Activated naive CD4-positive, alpha-beta T cell treated with Interleukin-2 at 50 U/mL for 16 hours (primary cell): ENCODE measurements at places on chromosomes 7 and 10.

DNA sequence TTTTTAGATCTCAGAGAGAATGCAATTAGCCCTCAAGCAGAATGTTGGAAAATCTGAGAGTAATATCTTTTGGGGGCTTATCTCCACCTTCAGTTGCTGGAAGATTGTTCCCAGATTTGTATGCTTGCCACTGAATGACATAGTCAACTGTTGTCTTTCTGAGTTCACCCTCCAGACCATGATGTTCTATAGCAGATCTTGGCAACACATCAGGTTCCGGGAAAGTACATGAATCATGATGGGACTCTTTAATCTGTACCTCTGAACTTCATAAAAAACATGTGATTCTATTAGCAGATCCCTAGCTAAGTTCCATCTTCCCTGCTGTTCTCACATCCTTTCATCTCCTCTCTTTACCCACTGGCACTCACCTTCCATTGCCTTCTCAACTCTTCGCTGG is 68.9 kb downstream of the PLCE1 start:
- no peak for DNase-seq

DNA sequence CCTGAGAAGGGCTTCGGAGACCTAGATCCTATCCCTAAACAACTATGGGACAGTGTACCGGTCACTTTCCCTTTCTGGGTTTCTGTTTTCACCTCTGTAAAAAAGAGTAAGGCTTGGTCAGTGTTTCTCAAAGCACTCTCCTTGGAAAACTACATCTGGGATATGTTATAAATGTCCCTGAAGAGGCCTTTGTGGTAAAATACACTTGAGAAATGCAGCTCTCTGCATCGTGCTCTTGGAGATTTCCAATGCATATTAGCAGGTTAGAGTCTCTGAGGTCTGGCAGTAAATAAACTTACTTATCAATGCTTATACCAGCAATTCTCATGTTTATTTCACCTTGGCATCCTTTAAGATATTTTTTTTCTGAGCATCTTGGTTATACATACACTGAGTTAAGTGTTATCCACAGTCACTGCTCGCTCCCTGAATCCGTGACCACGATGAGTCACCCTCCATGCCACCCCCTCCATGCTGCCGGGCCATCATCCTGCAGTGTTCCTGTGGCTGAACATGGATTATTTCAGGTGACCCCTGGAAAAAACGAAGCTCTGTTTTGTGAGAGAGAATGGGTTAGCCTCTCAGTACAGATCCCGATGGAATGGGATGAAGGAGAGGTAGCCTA is 3.3 kb upstream of the TBXAS1 start:
- no peak for DNase-seq

- no peak for DNase-seq
Observed at GRCh38 chr7:92460510-92460909, 13.2 kb downstream of the GATAD1 start.

GRCh38 chr7:16615228-16615627 is 30.3 kb downstream of the ANKMY2 start:
- DNase-seq: no peak

DNA sequence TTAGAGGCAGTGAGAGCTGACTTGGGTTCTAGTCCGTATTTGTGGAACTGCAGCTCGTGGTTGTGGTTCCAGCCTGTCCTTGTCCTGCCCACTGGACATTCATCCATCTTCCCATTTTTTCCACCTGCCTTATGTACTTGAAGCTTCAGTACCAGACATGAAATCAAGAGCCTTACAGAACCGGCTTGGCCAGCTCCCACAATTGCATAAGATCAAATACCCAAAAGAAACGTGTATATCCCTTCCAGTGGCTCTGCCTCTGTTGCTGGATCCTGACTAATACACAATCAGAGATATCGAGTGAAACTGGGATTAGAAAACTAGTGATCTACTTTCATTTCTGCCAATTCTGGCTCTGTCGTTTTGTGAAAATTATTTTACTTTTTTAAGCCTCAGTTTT is 23.8 kb upstream of the LIPA start:
- no peak for DNase-seq

DNA sequence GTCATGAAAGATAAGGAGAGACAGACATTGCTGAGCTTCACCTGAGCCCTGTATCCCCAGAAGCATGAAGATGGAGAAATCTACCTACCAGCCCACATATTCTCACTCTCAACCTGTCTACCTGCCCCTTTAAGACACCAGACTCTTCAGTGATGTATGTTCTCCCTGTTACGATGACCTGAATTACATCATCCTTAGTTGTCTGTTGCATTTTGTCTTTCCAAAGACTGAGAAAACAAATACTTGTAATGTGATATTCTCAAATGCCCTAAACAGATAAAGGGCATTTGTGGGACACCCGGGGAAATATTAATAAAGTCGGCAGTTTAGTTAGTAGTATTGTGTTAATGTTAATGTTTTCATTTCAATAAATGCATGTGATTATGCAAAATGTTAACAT is 305.8 kb upstream of the IGFBP3 start:
- no peak for DNase-seq

GRCh38 chr10:44723619-44724325 is 187.4 kb upstream of the TMEM72 start:
- DNase-seq: no peak

DNA sequence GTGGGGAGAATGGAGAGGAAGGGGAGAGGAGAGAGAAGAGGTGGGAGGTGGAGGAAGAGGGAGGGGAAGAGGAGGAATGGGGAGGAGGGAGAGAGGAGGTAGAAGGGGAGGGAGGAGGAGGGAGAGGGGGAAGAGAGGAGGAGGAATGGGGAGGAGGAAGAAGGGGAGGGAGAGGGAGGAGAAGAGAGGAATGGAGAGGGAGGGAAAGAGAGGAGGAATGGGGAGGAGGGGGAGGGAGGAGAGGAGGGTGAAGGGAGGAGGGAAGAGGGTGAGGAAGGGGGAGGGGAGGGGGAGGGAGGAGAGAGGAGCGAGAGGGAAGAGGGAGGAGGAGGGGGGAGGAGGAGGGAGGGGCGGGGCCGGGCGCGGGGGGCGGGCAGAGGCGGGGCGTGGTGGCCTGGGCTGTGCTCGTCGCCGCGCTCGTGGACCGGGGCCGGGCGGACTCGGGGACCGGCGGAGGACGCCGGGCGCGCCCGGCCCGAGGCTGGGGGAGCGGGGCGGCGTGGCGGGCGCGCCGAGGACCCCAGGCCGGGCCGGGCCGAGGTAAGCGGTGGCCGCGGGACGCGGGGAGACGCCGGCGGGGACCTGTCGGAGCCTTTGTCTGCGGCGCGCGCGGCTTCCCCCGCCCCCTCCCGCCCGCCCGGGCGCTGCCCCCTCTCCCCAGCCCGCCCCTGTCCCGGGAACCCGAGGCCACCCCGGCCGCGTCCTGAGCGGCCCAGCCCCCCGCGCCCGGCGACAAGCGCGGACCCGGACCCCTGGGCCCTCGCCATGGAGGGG is at the start of gene SLC29A4:
Gene SLC29A4, plus strand, starts transcription at position 401 of the 774 bp plus-strand sequence. CDS start 4,874 bp downstream, outside the sequence.
- no peak for DNase-seq

GRCh38 chr7:2065528-2065927 is 167.2 kb downstream of the MAD1L1 start:
- no peak for DNase-seq

DNA sequence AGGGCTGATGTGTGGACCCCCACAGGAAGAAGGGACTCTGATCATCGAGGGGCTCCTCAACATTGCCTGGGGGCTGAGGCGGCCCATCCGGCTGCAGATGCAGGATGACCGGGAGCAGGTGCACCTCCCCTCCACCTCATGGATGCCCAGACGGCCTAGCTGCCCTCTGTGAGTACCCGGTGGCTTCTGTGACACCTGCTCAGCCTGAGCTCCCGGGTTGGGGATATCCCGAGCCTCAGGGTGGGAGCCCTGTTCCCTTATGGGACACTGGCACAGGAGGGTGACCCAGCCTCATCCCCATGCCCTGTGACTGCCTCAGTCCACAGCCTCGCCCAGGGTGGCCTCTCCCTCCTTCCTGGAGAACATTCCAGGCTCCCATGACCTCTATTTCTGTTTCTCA is 3.9 kb upstream of the DEPP1 start:
- no peak for DNase-seq

- no peak for DNase-seq
Observed at GRCh38 chr10:121772406-121772805, 155.4 kb downstream of the ATE1 start.

GRCh38 chr7:117212969-117213877 is 109.6 kb downstream of the WNT2 start:
- peak; percentile 47 for DNase-seq

GRCh38 chr10:48844616-48845015 is 95.0 kb downstream of the LRRC18 start:
- DNase-seq: no peak

- no peak for DNase-seq
Observed at GRCh38 chr7:142407939-142408570, 150.2 kb upstream of the PRSS58 start.

- no peak for DNase-seq
Observed at GRCh38 chr10:123746942-123747341, 80.8 kb downstream of the GPR26 start.

GRCh38 chr7:105141068-105141467 is 127.1 kb downstream of the KMT2E start:
- DNase-seq: no peak

DNA sequence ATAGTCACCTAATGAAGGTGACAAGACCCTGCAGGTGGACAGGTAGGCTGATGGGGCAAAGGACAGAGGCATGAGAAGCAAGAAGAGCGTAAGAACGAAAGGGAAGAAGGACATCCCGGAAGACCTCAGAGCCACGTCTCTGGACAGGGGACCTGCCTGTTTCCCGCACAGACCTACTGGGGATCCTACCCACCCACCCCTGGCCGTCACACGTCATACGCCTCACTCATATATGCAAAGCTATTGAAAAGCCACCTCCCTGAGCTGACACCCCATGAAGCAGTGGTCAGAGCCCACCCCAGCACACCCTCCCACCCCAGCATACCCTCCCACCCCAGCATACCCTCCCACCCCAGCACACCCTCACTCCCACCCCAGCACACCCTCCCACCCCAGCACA is 140.6 kb downstream of the GRID1 start:
- DNase-seq: no peak

GRCh38 chr10:60496181-60496580 is 106.5 kb upstream of the ANK3 start:
- no peak for DNase-seq

- no peak for DNase-seq
Observed at GRCh38 chr10:23951841-23952240, 257.1 kb upstream of the KIAA1217 start.

DNA sequence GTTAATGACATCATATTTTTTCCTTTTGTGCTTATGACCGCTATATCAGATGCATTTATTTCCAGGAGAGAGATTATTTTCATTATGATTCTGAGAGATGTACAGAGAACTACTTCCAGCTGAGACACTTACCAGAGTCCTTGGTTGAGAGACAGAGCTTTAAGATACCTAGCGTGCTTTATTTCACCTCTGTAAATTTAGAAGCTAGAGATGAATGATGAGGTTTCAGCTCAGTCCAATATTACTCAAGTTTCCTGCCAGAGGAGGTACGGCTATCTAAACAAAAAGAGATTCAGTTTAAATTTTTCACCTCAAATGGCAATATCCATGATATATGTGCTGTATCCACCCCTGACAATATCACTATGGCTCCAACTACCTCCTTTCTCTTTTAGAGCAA is 182.6 kb upstream of the FAM3C start:
- DNase-seq: no peak

DNA sequence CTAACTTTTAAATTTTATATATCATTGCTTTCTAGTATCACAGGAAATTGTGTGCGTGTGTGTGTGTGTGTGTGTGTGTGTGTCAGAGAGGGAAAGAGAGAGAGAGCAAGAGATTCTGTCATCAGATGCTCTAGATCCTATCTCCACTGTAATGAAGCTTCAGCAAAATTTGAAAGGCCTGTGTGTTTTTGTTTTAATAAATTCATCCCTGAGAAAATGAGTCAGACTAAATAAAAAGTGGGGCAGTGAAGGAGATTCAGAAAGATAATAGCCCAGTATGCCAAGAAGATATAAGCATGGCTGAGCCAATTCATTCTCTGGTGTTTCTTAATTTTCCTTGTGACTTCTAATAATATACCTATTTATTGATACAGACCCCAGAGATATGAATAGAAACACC is 184.2 kb upstream of the TMEM196 start:
- DNase-seq: no peak

- DNase-seq: no peak
Observed at GRCh38 chr10:33142295-33142694, 184.3 kb upstream of the ITGB1 start.

GRCh38 chr7:100221231-100221718 is 1.5 kb downstream of the PVRIG start:
- peak; percentile 84 for DNase-seq

DNA sequence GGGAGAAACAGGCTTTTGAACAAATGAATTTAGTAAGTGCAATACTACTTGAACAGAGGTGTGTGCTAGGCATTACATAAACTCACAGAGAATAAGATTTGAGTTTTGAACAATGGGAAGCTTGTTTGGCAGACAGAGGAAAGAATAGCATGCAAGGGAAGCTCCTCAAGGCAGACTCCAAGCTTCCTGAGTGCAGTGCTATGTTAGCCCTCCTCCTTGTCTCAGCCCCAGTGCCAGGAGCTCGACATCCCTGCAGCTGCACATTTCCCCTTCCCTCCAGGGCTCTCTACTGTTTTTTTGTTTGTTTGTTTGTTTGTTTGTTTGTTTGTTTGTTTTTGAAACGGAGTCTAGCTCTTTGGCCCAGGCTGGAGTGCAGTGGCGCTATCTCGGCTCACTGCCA is 237.5 kb downstream of the IPMK start:
- DNase-seq: no peak

DNA sequence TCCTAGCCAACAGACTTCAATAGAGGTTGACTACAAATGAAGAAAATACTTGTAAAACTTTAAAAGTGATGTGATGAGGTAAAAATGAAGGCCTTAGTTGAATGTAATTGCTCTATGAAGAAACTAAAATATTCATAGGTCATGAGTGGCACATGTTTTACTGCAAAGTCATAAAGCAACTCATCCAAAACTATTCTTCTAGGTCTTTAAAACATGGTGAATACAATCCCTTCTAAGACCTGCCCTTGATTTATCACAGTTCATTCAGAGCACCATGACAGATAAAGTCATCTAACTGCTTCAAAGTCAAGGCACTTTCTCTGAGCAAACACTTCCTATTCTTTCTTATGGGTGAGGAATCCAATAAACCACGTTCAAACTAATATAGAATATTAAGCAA is 713.5 kb downstream of the SORCS1 start:
- DNase-seq: no peak

DNA sequence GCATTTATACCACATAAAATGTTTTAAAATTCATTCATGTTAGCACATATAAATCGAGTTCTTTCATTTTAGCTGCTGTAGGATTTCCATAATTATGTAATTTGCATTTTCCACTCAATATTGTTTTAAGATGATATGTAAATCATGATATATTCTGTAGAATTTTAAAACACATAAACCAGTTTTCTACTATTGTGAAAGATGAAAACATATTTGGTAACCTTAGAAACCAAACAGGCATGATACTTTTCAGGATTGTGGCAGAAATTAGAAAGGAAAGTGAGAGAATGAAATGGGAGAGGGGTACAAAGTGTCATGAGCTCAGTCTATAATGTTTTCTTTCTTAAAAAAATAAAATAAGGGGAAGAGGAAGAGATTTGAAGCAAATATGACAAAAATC is 269.3 kb downstream of the PPP1R3A start:
- DNase-seq: no peak
